ENCODE measurements at places on chromosomes 16 and 17.

GRCh38 chr16:87471278-87472141 is 21.3 kb downstream of the ZCCHC14 start:
- no peak for DNase-seq

DNA sequence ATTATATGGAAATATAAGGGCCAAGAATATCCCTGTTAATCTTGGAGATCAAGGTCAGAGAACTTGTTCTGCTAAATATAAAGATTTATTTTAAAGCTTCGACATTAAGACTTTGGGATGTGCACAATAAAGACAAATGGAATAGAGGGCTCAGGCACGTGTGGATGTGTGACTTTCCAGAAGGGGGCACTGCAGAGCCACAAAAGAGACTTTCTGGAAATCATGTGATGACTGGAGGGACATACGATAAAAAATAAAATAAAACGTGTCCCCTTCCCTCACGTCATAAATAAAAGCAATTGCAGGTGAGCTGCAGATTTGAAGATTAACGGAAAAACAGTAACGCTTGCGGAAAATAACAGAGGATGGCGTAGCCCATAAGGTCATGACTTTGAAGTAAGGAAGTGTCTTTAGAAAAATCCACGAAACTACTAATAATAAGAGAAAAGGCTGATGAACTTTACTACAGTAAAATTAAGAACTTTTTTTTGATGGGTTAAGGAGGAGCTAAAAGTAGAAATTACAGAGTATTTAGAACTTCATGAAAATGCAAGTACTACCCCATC is 9.4 kb upstream of the ENGASE start:
- DNase-seq: no peak

DNA sequence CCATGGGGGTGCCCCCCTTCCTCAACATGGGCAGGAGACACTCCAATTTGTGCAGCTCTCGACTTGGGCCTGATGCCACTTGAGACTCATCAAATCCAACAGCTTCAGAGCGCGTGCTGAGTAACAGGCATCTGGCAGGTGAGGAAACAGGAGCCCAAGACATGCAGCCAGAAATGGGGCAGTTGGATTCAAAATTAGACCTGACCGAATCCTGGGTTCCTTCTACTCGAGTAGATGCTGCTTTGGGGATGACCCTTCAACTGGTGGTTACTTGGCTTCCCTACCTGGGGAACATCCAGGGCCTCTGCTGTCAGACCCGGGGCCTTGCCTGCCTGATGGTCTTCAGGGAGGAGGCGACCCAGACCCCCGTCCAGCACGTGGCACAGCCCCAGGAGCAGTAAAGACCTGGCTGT is 488 bp upstream of the NTN3 start:
- DNase-seq: no peak

- no peak for DNase-seq
Observed at GRCh38 chr16:89815639-89816348, 653 bp downstream of the FANCA start.

DNA sequence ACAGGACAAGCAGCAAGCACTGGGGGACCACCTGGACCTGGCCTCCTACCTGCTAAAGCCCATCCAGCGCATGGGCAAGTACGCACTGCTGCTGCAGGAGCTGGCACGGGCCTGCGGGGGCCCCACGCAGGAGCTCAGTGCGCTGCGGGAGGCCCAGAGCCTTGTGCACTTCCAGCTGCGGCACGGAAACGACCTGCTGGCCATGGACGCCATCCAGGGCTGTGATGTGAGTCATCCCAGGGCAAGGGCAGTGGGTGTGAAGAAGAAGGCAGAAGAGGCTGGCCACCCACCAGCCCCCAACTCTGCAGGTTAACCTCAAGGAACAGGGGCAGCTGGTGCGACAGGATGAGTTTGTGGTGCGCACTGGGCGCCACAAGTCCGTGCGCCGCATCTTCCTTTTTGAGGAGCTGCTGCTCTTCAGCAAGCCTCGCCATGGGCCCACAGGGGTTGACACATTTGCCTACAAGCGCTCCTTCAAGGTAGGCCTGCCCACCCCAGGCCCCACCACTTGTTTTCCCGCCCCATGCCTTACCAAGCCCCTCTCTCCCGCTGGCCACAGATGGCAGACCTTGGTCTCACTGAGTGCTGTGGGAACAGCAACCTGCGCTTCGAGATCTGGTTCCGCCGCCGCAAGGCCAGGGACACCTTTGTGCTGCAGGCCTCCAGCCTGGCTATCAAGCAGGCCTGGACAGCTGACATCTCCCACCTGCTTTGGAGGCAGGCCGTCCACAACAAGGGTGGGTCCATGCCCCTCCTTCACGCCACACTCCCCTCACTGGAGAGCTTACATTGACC is 7.3 kb downstream of the PLEKHG4 start:
- no peak for DNase-seq

Data from ovary (tissue), 10 donors.